ENCODE measurements at places on chromosomes 2 and 18.

DNA sequence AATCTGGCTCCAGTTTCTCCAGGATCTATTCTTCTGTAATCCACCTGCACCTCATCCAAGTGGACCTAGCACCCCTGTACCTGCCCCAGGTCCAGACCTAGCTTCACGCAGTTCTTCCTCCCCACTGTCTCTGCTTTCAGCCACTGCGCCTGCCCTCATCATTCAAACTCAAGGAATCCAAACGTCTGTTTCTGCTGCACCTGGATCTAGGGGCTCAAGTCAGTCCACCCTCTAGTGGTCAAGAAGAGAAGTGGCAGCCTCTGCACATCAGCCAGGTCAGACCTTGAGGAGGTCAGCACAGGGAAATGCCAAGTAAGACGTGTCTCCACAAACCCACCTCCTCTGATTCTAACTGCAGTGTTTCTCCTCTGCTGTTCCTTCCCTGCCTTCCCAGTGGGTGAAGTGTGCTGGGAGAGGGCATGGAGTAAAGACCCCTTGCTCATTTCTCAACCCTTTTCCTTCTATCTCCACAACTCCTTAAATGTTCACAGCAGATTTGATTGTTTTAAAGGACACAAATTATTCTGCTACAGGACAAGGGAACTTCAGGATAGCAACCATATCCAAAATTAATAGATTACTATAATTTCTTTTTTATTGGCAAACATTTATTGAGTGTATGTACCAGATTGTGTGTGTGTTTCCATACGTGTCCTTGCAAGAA, 8.6 kb upstream of the RNF152 start:
- DNase-seq, result peak; percentile 65

- DNase-seq, result no peak
Observed at GRCh38 chr18:49590608-49591007, 28.8 kb downstream of the LIPG start.

DNA sequence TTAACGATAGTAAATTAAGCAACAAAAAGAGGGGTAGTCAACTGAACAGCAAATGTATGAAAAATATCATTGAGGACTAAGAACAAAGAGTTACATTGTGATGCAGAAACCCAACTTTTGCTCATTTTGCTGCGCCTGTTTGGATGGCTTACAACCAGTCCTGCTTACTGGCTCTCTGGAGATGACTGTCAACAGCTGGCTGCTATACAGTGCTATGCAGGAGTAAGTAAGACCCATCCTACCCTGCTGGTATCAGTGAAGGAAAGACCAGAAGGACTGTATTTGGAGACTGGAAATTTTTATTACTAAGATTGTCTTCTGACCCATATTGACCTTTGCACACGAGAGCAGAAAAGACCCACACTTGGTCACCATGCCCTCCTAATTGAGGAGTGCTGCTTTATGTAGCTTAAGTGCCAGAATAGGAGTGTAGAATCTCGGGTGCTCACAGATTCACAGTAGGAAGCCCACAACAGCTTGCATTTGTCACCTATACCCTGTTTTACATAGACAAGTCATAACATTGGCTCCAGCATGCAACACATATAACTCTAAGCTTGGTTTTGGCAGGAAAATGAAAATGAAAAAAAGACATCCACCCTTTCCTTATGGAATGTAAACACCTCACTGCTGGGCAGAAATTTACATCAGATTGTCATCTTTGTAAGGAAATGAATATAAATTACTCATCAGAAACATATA, 1915.0 kb upstream of the CELF4 start:
- DNase-seq, result no peak

- no peak for DNase-seq
Observed at GRCh38 chr18:58632552-58632951, 3.7 kb upstream of the ALPK2 start.

DNA sequence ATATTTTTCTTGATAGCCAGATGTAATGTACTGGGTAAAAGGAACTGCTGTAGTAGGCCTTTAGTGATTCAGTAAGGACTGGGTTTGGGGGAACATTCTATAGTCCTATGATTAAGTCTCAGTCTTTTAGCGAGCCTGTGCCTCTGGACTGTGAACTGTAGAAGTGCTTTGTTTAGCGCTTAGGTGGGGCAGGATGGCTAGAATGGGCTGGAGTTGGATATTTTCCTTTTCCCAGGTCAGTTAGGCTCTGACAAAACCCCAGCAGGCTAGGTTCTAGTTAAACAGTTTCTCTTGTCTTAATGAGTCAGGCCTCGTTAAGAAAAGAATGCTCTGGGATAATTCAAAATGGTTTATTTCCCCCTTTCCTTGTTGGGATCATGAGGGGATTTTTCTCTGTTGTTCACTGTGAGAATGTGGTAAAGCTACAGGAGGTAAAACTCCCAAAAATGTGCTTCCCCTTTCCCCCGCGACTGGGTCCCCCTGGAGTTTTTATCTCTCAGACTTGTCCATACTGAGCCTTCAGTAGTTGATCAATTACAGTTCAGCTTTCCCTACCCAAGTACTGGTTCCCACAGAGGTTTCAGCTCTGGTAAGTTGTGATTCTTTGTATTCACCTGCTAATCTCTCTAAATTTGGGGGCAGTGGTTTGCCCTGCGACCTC, 31.5 kb downstream of the EHBP1 start:
- DNase-seq, result no peak

DNA sequence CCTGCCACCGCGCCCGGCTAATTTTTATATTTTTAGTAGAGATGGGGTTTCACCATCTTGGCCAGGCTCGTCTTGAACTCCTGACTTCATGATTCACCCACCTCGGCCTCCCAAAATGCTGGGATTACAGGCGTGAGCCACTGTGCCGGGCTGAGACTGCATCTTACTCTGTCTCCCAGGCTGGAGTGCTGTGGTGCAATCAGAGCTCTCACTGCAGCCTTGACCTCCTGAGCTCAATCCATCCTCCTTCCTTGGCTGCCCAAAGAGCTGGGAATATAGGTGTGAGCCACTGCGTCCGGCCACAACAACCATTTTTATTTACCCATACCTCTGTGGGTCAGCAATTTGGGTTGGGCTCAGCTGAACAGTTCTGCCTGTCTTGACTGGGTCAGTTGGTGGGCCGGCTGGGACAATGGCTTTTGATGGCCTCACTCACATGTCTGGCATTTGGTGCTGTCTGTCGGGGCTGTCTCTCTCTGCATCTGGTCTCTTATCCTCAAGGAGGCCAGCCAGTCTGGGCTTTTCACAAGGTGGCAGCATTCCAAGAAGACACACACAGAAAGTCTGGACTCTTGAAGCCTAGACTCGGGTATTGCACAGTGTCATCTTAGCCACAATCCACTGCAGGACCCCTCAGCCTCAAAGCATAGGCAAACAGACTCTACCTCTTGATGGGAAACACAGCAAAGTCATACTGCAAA, 116.8 kb upstream of the GATA6 start:
- no peak for DNase-seq

GRCh38 chr2:95091885-95092555, 29.6 kb downstream of the MRPS5 start:
- no peak for DNase-seq

DNA sequence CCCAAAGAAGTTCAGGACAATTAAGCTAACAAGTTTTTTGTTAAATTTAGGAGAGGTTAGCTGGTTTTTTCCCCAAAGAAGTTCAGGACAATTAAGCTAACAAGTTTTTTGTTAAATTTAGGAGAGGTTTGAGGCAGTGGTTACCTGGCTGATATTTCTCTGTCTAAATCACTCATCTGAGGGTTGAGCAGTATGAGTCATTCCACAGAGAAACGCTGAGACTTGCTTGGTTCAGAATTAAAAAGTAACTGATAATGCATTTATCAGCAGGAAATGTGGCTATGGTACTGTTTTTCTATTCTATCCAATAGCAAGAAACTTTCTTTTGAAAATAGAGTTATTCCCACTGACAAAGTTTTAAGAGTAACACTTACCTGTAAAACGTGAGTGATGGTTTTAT, 22.8 kb upstream of the KIDINS220 start:
- DNase-seq, result no peak

- no peak for DNase-seq
Observed at GRCh38 chr2:120425014-120425413, 79.1 kb downstream of the INHBB start.

- DNase-seq, result no peak
Observed at GRCh38 chr2:242098034-242098433, 228.5 kb downstream of the RTP5 start.
